ENCODE measurements at places on chromosomes 16 and 17.

DNA sequence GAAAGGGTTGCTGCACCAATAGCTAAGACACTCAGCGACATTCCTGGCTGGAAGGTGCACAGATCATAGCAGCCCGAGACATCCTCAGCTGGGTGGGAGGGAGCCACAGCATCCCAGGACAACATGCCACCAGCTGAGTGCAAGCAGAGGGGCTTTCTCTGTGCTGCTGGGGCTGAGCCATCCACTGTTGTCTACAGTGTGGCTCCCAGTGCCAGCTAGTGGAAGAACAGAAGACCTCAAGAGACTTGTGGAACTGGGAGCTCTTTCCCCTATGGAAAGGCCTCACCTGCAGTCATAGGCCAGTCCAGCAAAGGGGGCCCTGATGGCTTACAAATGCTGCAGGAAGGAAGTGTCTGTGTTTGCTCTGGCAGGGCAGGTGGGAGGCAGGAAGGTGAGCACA is 131.0 kb downstream of the C16orf78 start:
- no peak for DNase-seq

- peak; percentile 35 for DNase-seq
Observed at GRCh38 chr17:28792877-28793661, 49.3 kb downstream of the TRAF4 start.

DNA sequence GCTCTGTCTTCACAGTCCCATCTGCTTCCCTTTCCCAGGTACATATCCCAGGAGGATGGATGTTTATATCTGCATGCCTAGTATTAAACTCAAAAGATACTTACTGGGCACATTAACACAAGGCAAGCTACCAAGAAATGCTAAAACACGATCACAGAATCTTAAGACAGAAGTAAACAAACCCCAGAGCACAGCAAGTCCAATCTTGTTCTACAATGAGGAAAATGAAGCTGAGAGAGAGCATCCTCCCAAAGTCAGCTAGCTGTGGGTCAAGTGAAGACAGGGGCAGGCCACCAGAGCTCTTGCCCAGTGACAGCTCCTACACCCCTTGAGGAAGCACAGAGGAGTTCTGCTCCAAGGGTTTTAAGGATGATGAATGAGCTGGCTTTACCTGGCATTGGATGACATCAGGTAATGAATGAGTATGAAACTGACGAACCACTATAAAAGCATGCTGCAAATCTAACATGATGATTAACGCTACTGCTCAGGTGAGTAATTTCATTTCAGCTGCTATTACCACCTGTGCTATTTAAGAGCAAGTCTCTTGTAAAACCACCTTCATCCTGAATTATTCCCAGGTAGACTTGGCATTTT is 20.3 kb downstream of the XPO6 start:
- no peak for DNase-seq

- no peak for DNase-seq
Observed at GRCh38 chr16:84678541-84678940, 21.3 kb upstream of the USP10 start.

- DNase-seq: peak; percentile 63
Observed at GRCh38 chr17:28725166-28725659, 820 bp downstream of the TLCD1 start.

DNA sequence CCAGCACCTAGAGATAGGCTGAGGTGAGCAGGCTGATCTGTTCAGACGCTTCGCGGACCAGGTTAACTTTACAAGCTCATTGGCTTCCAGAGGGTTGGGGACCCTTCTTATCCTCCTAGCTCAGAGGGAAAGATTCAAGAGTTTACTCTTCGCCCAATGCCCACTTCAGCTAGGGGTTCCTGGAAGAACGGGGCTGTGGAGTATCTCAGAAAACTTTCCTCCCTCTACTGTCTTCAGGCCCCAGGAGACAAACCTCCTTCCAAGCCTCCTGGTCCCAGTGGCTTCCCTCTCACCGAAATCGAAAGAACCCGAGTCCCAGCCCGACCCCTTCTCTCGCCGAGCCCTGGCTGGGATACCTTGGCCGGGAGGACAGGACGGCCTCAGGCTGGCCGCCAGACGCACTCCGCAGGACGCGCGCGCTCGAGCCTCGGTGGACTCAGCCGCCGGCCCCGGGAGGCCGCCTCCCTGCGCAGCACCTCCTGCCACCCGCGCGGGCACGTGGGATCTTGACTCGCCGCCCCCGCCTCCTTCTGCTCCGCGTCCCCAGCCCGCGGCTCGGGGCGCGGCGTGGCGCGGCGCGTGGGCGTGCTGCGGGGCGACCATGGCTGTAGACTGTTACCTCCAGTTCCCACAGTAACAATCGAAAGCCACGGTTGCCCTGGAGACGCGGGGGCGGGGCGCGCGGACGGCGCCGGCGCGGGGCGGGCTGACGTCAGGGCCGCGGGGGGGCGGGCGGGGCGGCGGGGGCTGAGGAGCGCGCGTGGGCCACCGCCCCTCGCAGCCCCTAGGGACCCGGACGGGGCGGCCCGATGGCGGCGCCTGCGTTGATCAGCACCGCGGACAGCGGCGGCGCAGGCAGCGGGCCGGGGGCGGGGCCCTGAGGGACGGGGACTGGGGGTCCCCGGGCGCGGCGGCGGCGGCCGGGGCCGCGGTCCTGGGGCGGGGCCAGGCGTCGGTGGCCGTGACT is 5.3 kb upstream of the HIC1 start:
- DNase-seq: peak; percentile 93

GRCh38 chr16:73711406-73712080 is 585.1 kb upstream of the PSMD7 start:
- peak; percentile 6 for DNase-seq

DNA sequence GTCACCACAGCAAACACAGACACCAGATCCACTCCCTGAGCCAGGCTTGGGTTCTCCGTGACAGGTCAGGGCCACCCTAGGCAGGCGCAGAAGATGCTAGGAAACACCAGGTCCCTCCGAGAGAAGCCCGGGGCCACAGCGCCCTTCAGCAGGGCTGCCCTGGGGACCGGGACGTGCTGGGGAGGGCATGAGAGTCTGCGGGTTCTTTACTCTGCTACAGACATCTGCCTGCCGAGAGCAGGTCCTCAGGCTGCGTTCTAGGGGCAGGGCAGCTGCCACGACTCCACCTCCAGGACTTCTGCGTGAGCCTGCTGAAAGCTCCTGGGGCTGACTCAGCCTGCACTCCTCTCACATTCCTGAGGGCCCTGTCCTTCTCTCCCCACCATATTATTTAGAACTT is 11.4 kb downstream of the MYLK3 start:
- DNase-seq: peak; percentile 43

GRCh38 chr17:72488555-72489271 is 367.9 kb downstream of the SOX9 start:
- DNase-seq: no peak

GRCh38 chr16:9248162-9248561 is 156.7 kb downstream of the HAPSTR1 start:
- no peak for DNase-seq

GRCh38 chr17:59972778-59973177 is 8.2 kb upstream of the RNFT1 start:
- DNase-seq: no peak

DNA sequence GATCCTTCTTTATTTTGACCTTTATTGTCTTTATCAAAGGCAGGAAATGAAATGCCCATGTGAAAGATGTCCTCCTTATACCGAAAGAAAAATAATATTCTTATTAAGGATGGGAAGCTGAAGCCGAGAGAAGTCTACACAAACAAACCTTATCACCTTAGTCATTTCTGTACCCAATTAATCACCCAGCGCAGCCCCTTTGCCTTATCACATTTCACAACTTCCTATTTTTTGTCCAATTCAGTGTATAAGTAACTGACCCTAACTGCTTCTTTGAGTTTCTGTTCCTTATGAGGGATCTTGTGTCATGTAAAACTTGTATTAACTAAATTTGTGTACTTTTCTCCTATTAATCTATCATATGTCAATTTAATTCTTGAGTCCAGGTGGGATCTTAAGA is 16.4 kb upstream of the CCL23 start:
- no peak for DNase-seq

DNA sequence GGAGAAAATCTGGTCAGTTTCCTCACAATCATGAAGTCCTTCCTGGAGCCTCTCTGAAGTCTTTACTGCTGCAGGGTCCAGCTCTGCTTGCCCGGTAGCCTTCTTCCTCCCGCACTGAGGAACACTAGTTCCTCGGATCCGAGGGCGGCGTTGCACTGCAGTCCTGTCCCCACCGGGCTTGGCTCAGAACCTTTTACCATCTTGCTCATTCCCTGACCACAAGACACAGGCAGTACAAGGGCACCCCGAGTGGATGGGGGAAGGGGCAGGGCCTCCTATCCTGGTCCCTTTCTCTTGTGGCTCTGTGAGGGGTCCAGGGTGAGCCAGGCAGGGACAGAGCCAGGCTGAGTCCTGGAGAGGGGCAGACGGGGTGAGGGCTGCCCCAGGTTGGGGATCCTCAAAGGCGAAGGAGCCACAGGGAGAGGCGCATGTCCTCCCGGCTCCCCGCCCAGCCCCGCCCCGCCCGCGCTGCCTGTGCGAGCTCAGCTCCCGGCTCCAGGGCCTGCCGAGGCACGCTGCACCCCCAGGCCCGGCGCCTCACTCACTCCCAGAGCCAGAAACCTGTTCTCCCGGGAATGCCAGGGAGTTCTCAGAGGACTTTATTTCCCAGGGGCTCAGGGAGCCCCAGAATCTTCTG is 1.5 kb downstream of the FOXN1 start:
- no peak for DNase-seq

- DNase-seq: no peak
Observed at GRCh38 chr17:40522250-40522960, 21.0 kb upstream of the TNS4 start.

- no peak for DNase-seq
Observed at GRCh38 chr16:57341062-57341440, 17.5 kb upstream of the CCL22 start.

- no peak for DNase-seq
Observed at GRCh38 chr16:82995924-82996441, 369.2 kb downstream of the CDH13 start.

GRCh38 chr16:27485811-27486210 is 63.9 kb downstream of the GTF3C1 start:
- no peak for DNase-seq

- DNase-seq: no peak
Observed at GRCh38 chr17:4474093-4474492, 24.6 kb upstream of the SPNS2 start.

- DNase-seq: peak; percentile 20
Observed at GRCh38 chr17:69723741-69724140, 309.2 kb downstream of the MAP2K6 start.

- no peak for DNase-seq
Observed at GRCh38 chr17:57404073-57404472, 147.8 kb downstream of the MSI2 start.

GRCh38 chr16:3195975-3196374 is 8.0 kb downstream of the OR1F1 start:
- DNase-seq: no peak

- DNase-seq: no peak
Observed at GRCh38 chr16:66182592-66182991, 183.9 kb upstream of the CDH5 start.

DNA sequence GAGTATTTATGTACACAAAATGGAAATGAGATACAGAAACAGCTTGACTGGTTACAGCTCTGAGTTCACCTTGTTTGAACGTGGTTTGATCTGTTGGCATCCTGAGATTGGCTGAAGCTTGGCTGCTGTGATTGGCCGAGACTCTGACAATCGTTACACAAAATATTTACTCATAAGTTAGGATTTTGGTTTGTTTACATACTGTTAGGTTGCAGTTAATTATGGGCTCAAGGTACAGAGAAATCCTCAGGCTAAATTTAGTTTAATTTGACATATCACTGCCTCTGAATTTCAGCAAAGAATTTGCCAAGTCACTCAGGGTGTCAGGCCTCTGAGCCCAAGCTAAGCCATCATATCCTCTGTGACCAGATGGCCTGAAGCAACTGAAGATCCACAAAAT is 227.3 kb downstream of the COPRS start:
- DNase-seq: no peak

DNA sequence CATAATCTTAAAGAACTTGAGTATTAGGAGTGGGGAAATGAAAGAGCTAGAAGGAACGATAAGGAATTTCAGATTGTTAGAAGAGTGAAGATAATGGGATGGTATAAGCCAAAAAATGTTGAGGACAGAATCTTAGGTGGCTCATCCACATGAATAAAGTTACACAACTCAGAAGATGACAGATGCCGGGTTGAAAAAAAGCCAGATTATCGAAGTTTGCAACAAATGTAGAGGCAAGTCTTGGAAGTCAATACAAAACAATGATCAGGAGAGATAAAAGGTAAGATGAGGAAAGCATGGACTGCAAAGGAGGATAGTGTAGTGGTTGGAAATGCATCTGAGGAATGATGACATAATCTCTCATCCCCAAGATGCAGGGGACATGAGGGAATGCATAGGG is 45.1 kb upstream of the TAOK1 start:
- no peak for DNase-seq

DNA sequence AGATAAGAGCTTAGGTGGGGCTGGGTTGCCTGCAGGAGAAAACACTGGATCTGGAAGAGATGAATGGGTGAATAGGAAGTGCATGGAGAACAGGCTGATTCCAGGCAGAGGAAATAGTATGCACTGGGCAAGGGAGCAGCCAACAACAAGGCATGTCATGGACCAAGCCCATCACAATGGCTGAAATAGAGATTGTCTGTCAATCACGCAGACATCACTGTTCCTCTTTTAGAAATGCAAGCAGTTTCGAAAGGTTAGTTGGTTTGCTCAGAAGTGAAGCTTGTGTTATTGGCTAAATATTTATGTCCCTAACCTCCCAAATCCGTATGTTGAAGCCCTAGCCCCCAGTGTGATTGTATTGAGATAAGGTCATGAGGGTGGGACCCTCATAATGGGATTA is 621.7 kb upstream of the CDH11 start:
- DNase-seq: no peak

GRCh38 chr16:1043881-1044451 is 28.6 kb upstream of the SSTR5 start:
- no peak for DNase-seq

- no peak for DNase-seq
Observed at GRCh38 chr17:2692781-2693135, 18.8 kb downstream of the CLUH start.

DNA sequence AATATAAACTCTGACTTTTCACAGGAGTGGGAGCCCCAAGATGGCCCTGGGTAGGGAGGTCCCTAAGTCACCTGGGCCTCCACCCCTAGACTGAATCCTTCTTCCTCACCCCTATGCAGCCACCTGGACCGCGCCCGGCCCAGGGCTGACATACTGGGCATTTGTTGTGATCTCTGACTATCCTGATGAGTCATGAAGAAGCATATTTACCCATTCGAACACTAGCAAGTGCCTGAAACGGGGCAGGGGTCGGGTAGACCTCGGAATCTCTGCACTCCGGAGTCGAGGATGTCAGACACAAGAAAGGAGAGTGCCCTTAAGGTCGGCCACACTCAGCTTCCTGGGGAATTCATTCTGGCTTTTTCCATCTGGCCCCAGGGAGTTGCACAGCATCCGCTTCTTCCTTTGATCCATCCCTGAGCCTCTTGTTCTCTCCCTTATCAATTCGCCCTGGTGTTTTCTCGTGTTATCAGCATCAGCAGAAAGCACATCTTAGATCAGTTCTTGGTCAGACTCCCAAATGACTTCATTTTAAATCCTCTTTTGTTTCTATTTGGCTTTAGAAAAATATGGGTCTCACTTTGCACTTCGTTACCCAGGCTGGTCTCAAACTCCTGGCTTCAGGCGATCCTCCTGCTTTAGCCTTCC is 10.4 kb downstream of the METTL22 start:
- DNase-seq: no peak

Data from cardiac muscle cell (in vitro differentiated cells and primary cell).